ENCODE measurements at places on chromosomes 6 and 20. TPM values are rescaled to one million over a fixed set of nuclear protein-coding genes. Genes with fewer than 3 reads are reported as not detected.

GRCh38 chr20:25178563-25179438 is 16.7 kb upstream of the ENTPD6 start:
- DNase-seq = peak; percentile 67

DNA sequence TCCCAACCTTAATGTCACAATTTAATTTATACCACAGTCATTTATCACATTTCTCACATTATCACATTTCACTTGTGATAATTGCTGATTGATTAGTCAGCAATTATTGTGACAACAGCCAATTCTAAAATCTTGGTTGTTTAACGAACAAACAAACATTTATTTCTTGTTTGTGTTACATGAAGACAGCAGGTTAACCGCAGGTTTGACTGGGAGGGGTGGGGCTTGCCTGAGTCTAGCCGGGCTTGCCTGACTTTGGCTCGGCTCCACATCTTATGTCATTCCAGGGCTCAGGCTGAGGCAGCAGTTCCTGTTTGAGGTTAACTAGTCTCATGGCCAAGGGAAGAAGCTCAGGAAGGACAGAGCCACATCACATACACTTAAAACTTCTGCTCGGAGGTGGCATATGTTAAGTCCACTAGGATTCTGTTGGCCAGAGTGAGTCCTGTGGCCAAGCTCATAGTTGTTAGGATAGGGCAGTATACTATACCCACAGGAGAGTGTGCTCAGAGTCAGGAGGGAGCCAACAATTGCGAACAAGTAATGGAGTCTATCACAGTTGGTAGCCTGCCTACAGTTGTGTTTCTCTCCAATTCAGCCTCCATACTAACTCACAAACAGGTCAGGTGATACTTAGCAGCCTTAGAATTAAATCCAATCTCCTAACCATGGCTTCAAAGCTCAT is 90.0 kb upstream of the IFNGR1 start:
- peak; percentile 56 for DNase-seq

DNA sequence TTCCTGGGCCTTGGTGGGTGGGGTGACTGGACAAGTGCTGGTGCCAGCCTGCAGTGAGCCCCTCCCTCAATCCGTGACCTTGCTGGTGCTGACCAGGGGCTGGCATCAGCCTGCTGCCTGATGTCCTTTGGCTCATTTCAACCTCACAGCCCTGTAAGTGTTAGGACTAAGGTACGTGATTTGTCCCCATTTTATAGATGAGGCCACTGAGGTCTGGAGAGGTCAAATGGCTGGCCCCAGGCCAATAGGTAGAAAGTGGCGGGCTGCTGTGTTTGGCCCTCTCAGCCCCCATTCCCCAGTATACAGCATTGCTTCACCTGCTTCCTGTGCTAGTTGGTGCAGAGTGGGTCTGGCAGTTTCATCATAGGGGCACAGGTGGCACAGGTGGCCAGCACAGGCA is 20.1 kb downstream of the EFCAB8 start:
- no peak for DNase-seq

DNA sequence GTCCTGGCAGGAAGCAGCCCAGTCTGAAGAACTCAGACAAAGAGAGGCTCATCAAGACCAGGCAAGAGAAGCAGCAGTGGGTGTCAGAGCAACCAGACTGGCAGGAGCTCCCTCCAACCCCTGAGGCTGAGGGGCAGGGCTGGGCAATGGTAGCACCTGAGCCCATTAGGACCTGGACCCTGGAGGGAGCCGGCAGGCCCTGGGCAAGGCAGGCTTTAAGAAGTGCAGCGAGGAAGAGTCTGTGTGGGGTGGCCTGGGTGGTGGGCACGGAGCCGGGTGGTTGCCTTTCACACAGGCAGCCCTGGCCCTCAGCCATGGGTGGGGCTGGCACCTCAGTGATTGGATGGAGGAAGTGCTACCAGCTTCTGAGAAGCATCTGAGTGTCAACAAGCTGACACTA is 33.1 kb upstream of the IRF4 start:
- no peak for DNase-seq

Gene FAM8A1
- total RNA-seq = 30.5 TPM

Gene C6orf62
- total RNA-seq = 135 TPM

Measured in HepG2 (cell line).